HT-29 (cell line): ENCODE measurements at places on chromosomes 1 and 21. TPM values are rescaled to one million over a fixed set of nuclear protein-coding genes. Genes with fewer than 3 reads are reported as not detected.

The LCA5L gene
- total RNA-seq, result 0.81 TPM in 1 of 2 replicates, not detected in the other

- DNase-seq, result no peak
Observed at GRCh38 chr1:205343431-205344065, 13.2 kb downstream of the KLHDC8A start.

GRCh38 chr1:116334015-116334547 lies 39.0 kb upstream of the ATP1A1 start:
- no peak for DNase-seq

The SERTAD4 gene
- total RNA-seq, result 0.23 and 0.99 TPM in 2 replicates

DNA sequence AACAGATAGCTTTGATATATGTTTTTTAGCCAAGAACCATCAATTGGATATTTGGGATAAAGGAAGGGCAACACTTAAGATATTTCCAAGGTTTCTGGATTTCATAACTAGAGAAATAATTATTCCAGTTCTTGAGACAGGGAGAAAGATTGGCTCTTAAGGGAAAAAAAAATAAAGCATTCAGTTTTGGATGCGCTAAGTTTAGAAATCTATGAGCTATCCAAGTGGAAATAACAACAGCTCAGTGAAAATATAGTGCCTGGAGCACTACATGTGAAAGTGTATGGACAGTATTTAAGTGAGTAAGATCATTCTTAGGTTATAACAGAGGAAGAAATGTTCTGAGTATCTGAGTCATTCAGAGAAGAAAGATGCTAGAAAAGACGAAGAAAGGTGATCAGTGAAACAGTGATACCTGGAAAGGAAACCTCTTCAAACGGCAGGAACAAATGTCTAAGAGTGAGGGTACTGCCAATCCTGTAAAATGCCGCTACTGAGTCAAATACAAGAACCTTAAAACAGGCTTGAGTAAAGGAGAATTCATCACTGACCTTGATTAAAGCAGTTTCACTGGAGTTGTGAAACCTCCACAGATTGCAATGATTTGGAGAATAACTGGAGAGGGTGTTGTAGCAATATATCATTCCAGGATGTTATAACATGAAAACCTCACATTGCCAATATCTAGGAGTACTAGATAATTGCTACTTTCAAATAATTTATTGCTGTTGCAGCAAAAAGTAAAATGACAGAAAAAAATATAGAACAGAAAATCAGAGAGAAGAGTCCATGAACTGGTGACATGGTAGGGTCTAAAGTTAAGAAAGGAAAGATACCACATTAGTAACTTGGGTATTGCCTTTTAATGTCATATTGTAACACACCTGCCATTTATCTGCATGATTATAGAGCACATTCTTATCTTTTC lies 482.1 kb upstream of the RGS18 start:
- no peak for DNase-seq

The SPRR2E gene
- total RNA-seq, result not detected in 2 replicates

- DNase-seq, result no peak
Observed at GRCh38 chr1:182337736-182338571, 53.6 kb downstream of the GLUL start.

The OR14A2 gene
- not detected in 2 replicates for total RNA-seq

DNA sequence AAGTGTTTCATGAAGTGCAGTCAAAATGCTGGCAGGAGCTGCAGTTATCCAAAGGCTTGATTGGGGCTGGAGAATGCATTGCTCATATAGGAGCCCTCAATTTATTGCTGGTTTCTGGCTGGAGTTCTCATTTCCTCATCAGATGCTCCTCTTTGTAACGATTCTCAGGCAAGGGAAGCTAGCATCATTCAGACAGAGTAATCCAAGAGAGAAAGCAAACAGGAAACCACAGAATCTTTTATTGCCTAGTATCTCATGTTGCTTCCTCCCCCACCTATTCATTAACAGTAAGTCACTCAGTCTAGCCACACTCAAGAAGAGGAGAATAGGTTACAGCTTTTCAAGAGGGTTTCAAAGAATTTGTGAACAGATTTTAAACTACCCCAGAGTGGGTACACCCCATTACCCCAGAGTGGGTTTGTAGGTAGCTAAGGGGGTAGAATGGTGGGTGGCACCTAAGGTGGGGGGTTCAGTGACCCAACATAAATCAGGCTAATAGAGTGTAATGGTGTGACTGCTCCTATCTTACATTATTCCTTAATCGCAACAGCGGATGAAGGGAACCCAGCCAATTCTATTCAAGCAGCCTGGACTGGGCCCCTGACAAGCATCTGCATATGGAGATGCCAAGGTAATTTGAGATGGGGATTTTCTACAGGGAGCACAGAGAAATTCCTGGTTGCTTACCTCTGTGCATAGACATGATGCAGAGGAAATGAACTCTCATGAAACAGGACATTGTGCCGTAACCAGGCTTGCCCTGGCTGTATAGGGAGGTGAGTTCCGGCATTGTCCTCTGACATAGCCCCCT lies 67.1 kb downstream of the KCNJ15 start:
- DNase-seq, result no peak

- DNase-seq, result no peak
Observed at GRCh38 chr1:116115476-116116439, 4.6 kb downstream of the MAB21L3 start.

DNA sequence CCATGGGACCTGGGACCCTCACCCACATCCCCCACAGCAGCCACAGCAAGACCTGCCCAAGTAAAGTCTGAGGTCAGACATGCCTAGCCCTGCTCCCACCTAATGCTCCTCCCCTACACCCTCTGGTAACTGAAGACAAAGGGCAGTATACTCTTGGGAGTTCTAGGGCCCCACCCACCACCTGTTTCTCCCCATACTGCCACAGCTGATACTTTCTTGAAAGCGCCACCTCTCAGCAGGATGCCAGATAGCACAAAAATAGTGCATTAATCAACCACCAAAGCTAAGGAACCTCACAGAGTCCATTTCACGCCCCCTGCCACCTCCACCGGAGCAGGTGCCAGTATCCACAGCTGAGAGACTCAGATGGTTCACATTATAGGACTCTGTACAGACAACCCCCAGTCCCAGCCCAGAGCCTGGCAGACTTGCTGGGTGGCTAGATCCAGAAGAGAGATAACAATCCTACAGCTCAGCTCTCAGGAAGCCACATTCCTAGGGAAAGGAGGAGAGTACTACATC lies 238.1 kb downstream of the LRRC40 start:
- DNase-seq, result peak; percentile 37

DNA sequence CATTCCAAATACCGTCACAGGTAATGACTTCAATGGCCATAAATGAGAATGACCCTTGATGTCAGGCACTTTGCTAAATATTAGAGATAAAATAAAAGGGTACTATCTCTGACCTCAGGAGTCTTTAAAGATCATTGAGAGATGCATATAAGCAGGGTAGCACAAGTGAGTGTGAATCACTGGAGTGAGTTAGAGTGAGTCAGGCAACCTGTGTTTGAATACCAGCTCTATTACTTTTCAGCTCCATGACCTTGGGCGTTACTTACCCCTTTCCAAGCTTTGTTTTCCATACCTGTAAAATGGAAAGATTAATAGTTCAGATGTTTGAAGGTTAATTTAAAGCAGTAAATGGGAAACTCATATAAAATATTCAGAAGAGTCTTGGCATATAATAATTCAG lies 1058.0 kb upstream of the ADGRL4 start:
- no peak for DNase-seq

GRCh38 chr21:42721341-42721824 lies 68.0 kb downstream of the PDE9A start:
- peak; percentile 19 for DNase-seq

GRCh38 chr1:24451746-24452145 lies 36.1 kb downstream of the NIPAL3 start:
- DNase-seq, result no peak

GRCh38 chr1:18045621-18046020 lies 62.0 kb upstream of the IGSF21 start:
- no peak for DNase-seq

- no peak for DNase-seq
Observed at GRCh38 chr1:39642796-39643195, 3.4 kb upstream of the HEYL start.

The SIPA1L2 gene
- total RNA-seq, result 4.1 and 5.1 TPM in 2 replicates

DNA sequence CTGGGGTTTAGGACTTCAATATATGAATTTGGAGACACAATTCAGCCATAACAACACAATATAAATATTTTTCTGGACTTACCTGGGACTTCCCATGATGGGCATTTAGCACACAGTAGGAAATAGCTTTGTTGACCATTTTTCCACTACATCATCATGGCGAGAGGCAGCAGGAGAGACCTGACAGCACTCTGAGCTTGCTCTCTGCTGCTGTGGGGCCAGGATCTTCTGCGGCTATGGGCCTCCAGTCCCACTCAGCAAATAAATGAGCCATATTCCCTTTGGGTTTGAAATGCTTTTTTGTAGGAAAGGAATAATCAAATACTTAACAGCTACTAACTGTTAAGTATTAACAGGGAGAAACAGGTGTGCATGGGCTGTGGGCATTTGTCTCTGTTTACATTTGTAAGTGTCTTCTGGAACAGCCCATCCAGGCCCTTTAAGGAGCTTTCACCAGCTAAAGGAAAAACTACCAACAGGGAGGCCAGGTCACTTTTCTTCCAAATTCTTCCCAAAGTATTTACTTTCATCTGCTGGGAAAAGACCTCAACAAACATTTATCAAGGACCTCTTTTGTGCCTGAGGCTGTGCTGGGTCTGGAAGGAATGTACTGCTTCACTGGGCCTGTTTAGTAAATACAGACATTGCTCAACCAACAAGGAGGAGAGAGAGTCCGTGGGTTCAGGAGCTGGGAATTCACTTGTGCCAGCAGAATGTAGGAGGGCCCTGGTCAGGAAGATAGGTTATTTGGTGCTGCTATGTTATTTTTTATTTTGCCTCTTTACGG lies 133.2 kb downstream of the LRIG2 start:
- DNase-seq, result no peak

DNA sequence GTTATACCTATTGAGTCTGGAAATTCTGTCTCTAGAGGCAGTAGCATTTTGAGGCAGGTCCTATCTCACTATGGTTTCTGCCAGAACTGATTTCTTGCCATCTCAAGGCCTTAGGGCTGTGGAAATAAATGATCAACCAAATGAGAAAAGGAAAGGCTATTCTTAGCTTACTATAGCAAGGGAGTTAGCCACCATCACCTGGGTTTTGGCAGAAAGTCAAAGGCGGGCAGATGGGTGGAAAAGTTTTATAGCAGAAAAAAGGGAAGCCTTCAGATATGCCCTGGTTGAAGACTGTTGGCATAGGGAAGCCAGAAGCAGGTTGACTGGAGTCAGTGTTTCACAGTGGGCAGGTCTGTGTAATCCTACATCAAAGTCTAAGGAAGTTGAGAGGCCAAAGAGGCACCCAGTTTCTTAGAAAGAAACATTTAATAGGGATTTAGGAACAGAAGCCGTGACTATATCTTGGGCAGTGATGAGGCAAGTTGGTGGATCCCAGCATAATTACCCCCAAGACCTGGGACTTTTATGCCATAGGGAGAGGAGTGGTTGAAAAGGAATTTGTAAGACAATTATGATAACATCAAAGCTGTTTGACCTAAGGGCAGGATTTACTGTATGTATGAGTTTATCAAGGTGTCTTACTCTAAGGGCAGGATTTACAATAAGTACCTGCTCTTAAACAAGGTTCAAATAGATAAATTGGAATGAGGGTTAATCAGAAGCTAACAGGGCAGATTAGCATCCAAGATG lies 29.7 kb downstream of the CTH start:
- no peak for DNase-seq

DNA sequence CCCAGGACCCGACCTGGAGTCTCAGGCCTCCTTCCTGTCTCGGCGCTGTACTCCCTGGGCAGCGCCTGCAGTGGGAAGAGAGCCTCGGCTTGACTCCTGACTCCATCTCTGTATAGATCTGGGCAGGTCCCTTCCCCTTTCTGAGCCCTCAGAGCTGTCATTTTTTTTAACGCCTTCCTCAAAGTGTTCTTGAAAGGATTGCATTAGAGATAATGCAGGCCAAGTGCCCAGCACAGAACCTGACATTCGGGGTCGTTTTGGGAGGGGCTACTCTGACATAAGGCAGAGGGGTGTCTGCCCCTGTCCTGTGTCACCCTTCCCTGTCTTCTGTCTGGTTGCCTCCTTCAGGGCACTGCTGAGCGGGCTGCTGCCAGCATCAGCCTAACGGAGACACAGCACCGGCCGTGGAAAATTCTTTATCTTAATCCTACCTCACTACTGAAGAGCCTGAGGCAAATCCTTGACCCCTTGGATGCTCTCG lies 271.6 kb downstream of the TRABD2B start:
- DNase-seq, result no peak

DNA sequence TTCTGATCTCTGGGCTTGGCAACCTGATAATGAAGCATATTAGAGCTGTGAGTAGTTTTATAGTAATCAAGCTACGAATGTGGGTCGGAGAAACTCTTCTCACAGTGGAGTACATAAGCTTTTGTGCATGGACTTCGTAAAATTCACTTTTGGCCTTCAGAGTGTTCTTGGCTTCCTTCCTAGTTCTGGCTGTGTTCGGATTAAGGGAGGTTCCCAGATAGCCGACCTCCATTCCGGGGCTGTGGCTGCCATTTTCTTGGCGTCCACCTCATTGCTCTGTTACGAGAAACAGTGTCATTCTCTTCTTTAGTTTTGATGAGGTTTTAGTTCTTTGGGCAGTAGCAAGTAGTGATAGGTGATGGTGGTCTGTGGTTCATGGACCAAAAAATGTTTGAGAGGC lies 26.3 kb downstream of the CAMTA1 start:
- DNase-seq, result no peak

The OR2T33 gene
- not detected in 2 replicates for total RNA-seq

GRCh38 chr1:246724731-246725095 lies 504 bp downstream of the SCCPDH start:
- DNase-seq, result peak; percentile 41

The WDR64 gene
- total RNA-seq, result not detected in 2 replicates

The DNAJB4 gene
- total RNA-seq, result 4.2 and 7.9 TPM in 2 replicates

- DNase-seq, result no peak
Observed at GRCh38 chr1:186340772-186341171, 34.3 kb downstream of the TPR start.

DNA sequence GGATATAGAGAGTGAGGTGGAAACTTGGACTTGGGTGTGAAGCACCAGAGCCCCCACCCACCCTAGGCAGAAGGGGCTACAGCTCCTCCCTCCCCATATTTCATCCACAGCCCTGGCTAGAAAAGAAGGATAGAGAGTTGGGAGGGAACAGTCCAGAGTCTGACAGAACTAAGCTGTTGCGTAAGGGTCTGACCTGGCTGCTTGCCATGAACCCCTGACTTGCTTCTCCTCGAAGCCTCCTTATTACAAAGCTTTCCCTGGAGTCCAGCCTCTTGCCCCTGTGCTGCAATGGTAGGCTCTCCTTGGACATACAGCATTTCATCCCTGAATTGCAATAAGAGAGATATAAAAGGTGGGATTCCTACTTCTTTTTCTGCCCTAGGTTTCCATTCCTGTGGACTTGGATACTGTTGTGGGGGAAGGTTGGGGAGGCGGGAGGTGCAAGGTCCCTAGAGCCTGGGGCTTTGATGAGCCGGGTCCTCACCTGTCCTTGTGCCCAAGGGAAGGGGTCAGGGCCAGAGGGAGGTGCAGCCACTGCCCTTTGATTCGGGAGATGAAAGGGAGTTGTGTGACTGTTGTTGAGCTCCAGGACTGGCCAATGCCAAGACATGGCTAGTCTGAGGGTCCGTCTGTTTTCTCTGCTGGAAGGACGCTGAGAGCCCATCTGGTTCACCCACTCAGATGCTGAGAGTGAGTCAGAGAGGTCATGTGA lies 2.7 kb downstream of the RHBG start:
- no peak for DNase-seq

GRCh38 chr1:93346421-93346993 lies 800 bp downstream of the DR1 start:
- DNase-seq, result peak; percentile 62

GRCh38 chr1:3727042-3727824 lies 25.0 kb upstream of the CCDC27 start:
- no peak for DNase-seq

The ETV3L gene
- not detected in 2 replicates for total RNA-seq

- no peak for DNase-seq
Observed at GRCh38 chr1:3880429-3881192, 19.5 kb downstream of the C1orf174 start.

The GFI1 gene
- 0.20 and 0.42 TPM in 2 replicates for total RNA-seq
